ENCODE measurements at places on chromosomes 5 and 9.

DNA sequence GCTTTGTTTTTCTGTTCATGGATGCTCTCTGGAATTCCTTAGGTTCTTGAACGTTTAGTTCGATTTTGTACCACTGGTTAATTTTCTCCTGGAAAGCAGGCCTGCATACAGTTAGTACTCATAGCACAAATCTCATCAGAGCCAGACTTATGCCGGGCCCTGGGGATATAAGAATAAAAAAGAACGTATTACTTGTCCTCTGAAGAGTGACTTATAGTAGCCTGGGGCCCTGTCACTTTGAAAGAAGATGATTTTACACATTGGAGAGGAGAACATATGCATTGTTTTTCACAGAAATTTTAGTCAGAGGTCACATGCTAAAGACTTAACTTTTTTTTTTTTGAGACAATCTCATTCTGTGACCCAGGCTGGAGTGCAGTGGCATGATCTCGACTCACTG lies 50.3 kb downstream of the ZNF462 start:
- no peak for DNase-seq

DNA sequence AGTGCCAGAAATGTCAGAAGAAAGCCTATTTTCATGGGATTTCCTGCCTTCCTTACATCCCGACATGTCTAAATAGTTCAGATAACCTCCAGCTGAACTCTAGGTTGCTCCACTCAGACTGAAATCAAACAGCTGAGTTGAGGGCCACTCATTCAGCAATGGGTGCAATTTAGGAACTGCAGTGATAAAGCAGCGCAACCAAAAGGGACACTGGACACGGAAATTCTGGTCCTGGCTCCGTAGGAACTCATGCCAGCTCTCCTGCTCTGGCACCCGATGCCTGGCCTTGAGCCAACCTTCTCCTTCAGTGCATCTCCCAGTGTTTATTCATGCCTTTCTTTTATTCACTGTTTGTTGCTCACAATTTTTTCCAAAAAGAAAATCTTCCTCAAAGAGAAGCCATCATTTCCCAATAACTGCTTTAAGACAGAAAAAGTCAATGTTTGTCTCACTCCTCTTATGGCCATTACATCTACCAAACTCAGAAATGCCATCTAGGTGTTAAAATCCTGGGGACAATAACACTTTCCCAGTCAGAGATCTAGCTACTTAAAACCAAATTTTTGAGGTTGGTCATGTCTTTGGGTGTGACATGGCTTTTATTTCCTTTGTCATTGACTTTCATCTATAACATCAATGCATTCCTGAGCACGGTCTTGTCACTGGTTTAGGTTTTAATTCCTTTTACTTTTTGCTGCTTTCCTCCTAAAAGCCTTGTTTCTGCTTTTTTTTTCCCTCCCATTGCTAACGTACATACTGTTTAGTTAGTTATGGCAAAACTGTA lies 126.9 kb downstream of the PDE4D start:
- no peak for DNase-seq

GRCh38 chr5:129103397-129103796 lies 8.8 kb downstream of the ISOC1 start:
- no peak for DNase-seq

- no peak for DNase-seq
Observed at GRCh38 chr5:67577424-67577823, 380.8 kb upstream of the CD180 start.

GRCh38 chr9:935348-935965 lies 41.0 kb upstream of the DMRT3 start:
- peak; percentile 14 for DNase-seq

GRCh38 chr5:66454186-66455078 lies 141.8 kb upstream of the MAST4 start:
- DNase-seq = no peak

DNA sequence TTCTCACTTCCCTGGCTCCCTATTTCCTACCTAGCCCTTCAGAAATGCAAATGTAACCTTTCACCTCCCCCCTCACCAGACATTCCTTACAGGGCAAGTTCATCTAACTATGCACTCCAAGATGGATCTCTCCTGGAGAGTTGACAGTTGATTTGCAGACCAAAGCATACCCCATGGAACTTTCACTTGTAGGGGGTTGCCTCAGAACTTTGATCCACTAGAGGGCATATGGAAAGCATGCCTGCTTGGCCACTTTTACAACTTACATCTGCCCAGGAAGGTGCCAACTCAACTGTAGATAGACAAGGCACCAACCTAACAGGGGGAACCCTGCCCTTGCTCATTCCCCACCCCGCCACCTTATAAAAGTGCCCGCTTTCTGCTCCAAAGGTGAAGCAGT lies 187.8 kb downstream of the NXNL2 start:
- DNase-seq = no peak

DNA sequence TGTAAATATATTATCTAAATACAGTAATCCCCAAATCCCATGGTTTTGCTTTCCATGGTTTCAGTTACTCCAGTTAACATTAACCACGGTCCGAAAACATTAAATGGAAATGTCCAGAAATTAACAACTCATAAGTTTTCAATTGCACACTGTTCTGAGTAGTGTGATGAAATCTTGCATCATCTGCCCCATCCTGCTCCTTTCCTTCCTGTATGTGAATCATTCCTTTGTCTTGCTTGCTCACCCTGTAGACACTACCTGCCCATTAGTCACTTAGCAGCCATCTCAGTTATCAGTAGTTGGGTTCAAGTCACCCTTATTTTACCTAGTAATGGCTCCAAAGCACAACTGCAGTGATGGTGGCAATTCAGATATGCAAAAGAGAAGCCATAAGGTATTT lies 1568.5 kb upstream of the WWC1 start:
- no peak for DNase-seq

GRCh38 chr9:137190315-137190856 lies 1.9 kb downstream of the SSNA1 start:
- no peak for DNase-seq

DNA sequence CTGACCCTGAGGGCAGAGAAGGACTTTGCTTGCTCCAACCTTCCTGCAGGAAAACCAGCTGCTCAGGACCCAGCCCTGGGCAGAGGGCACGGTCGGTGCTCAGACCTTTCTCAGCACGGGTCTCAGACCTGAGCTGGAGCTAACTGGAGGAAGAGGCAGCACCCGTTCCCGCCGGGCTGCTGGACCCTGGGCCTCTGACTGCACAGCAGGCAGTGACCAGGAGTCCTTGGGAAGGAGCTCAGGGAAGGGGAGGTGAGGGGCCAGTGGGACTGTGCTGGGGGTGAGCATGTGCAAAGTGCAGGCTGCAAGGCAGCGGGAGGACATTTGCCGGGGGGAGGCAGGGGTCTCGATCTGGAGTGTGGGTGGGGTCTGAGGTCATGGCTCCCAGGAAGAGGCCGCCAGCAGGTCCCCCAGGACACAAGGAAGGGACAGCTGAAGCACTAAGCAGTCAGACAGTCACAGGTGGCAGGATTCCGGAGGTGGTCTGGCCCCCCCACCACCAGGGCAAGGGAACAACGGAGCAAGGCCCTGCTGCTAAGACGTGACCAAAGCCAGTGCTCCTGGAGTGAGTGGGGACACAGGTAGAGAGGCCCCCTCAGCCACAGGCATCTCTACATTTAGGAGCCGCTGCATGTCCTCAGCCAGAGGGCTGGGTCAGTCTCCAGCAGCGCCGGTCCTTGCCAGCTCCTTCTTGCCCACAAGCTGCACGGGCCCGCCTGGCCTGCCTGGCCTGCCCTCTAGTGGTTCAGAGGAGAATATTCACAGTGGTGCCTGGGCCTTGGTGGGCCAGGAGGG lies 4.8 kb upstream of the DPM2 start:
- no peak for DNase-seq

DNA sequence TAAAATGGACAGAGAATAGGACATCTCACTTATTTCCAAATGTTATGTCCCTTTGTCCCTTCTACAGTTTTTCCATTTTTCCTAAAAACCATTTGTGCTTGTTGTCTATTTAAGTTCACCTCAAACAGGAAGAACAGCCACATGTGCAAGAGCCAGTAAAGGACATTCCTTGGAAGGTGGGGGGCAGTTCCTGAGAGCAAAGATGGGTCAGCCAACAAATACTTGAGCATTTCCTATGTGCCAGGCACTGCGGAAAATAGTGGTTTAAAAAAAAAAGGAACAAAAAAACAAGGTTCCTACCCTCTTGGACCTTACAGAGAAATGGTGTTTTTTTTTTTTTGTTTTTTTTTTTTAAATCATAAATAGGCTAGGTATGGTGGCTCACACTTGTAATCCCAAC lies 26.8 kb downstream of the ANP32B start:
- no peak for DNase-seq

DNA sequence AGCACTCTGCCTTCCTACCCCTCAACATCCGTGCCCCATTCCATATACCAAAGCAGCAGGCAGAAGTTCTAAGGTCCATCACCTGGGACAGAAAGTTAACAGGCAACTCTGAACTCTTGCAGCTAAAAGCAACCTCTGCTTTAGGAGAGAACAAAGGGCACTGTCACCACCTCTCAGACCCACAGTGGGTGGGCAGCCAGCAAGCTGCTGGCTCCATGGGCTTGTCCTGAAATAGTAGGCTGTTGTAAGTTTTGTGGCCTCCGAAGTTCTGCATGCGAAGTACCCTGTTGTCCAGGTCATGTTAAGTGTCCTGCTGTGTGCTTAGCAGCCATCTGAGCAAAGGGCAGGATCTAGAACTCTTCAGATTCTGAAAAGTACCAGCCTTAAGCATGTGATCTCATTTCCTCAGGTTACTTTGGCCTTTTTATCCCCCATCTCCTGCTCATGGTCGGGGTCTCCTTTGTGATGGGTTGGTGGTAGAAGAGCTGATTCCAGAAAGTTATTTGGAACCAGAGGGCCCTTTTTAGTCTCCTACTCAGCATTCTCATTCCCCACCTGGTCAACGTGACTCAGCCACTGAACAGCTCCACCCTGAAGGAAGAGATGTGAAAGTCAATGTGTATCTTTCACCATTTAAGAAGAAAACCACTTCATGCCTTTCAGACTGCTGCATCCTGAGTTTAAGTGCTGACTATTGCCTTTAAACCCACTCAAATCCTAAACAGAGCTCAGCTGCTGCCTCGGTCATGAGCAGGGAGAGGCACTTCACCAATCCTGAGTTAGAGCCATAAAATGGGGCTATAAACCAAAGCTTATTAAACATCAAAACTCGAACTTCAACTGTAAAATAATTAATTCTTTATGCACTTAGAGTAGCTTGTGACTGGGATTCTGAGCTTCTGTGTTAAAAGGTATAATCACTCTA lies 121.4 kb downstream of the DPYSL3 start:
- no peak for DNase-seq

- no peak for DNase-seq
Observed at GRCh38 chr5:160030631-160031377, 21.9 kb downstream of the TTC1 start.

GRCh38 chr5:51138164-51138563 lies 245.1 kb upstream of the ISL1 start:
- no peak for DNase-seq

- no peak for DNase-seq
Observed at GRCh38 chr5:111699324-111699723, 57.7 kb downstream of the NREP start.

- no peak for DNase-seq
Observed at GRCh38 chr5:84249918-84250630, 134.6 kb downstream of the EDIL3 start.

- DNase-seq = no peak
Observed at GRCh38 chr5:2044041-2044440, 161.3 kb upstream of the IRX4 start.

DNA sequence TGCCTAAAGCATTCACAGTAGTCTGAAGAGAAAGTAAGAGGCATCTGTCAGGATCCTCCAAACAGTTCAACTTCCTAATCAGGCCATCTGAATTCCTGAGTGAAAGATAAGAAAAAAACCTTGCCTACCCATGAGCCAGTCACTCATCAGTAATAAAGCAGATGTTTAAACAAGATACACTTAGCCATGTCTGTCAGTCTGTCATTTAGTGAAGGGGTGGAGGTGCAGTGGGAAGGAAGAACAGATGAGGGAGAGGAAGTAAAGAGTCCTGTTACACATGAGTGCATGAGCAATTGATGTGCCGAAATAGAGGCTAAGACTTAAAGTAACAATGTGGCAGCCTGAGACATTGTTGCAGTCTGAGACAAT lies 29.9 kb upstream of the DMRTA1 start:
- DNase-seq = no peak

GRCh38 chr9:111034898-111035539 lies 3.3 kb downstream of the LPAR1 start:
- DNase-seq = no peak

GRCh38 chr9:18502546-18502945 lies 28.6 kb downstream of the ADAMTSL1 start:
- no peak for DNase-seq

DNA sequence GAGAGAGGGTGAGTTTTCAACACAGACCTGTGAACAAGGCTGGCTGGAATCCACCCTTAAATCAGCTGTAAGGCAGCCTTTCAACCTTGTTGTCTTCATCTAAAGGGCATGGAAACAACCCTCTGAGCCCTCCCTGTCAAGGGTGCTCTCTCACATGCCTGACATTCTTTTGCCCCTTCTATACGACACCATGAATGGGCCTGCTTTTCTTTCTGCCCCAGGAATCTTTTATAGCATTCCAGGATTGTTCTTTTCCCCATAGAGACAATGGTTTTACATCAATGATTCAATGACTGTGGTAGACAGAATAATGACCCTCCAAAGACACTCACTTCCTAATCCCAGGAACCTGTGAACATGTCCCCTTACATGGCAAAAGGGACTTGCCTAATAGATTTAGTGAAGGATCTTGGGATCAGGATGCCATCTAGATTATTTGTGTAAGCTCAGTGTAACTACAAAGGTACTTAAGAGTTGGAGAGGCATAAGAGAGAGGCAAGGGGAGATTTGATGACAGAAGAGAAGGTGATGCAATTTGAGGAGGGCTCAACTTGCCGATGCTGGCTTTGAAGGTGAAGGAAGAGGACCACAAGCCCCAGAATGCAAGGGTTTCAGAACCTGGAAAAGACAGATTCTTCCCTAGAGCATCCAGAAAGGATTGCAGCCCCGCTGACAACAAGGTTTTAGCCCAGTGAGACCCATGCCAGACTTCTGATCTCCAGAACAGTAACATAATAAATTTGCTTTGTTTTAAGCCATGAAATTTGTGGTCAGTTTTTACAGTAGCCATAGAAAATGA lies 29.2 kb upstream of the HMHB1 start:
- no peak for DNase-seq
